ENCODE measurements at places on chromosomes 3 and 15.
A peak's percentile ranks its signal among the peaks of the same experiment; 100 is the strongest.

DNA sequence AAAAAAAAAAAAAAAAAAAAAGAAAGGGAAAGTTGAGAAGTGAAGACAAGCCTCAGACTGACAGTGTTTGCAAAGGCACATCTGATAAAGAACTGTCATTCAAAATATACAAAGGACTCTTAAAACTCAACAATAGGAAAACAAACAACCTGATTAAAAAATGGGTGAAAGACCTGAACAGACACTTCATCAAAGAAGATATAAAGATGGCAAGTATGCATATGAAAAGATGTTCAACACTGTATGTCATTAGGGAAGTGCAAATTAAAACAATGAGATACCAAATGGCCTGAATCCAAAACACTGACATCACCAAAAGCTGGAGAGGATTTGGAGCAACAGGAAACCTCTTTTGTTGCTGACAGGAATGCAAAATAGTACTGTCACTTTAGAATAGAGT is 48.6 kb downstream of the MCCC1 start:
- H3K36me3 ChIP-seq: peaks cover 12% of the 10 kb centered on the region
- H3K4me1 ChIP-seq: no peaks in the 10 kb centered on the region
- no peak overlapping the region for H3K4me3 ChIP-seq
- no peaks in the 10 kb centered on the region for H3K27me3 ChIP-seq

DNA sequence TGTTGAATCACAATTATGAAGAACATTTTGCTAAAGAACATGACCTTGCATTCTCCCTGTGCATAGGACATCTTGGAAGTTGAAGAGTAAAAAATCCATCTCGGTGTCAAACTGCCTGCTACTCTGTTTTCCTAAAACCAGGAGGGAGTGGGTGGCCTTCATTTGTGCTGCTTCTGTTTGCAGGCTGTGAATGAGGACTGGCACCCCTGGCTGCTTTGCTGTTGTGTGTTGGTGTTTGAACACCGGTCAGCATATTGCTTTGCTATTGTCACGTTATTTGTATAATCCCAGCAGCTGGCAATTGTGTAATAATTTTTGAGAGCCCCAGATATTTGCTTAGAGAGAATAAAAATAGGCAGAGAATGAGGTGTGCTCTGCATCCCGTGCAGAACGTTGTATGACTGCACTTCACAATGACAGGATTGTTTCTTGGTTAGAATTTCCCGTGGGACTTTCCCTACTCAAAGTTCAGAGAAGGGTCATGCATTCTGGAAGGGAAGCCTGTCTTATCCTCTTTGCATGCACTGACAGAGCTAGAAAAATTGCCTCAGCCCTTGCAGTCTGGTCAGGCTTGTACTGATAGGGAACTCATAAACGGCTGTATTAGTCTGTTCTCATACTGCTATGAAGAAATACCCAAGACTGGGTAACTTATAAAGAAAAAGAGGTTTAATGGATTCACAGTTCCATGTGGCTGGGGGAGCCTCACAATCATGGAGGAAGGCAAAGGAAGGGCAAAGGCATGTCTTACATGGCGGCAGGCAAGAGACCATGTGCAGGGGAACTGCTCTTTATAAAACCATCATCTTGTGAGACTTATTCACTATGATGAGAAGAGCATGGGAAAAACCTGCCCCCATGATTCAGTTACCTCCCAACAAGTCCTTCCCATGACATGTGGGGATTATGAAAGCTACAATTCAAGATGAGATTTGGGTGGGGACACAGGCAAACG is 16.3 kb downstream of the SV2B start:
- no peak overlapping the region for H3K4me3 ChIP-seq
- H3K27ac ChIP-seq: no peak overlapping the region
- H3K4me1 ChIP-seq: no peaks in the 10 kb centered on the region
- peak; percentile 22 for DNase-seq
- H3K36me3 ChIP-seq: no peaks in the 10 kb centered on the region
- peaks cover 7% of the 10 kb centered on the region for H3K27me3 ChIP-seq

DNA sequence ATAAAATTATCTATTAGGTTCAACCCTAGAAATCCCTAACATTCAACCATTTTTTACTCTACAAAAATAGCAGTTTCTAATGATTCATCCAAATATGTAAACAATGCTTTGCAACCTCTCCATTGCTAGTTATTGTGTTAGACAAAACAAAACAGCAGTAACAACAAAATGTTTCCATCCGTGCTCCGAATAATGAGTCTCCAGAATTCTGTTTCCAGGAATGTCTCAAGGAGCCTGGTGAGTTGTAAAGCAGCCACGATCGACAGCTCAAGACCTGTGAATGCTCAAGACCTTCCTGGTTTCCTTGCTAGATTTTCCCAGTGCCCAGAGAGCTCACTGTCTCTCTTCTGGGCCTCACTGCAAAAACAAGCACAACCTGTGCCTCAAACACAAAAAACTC is 49.9 kb downstream of the CHRD start:
- H3K27ac ChIP-seq: no peak overlapping the region
- no peak for DNase-seq
- H3K27me3 ChIP-seq: no peaks in the 10 kb centered on the region
- H3K36me3 ChIP-seq: no peaks in the 10 kb centered on the region

DNA sequence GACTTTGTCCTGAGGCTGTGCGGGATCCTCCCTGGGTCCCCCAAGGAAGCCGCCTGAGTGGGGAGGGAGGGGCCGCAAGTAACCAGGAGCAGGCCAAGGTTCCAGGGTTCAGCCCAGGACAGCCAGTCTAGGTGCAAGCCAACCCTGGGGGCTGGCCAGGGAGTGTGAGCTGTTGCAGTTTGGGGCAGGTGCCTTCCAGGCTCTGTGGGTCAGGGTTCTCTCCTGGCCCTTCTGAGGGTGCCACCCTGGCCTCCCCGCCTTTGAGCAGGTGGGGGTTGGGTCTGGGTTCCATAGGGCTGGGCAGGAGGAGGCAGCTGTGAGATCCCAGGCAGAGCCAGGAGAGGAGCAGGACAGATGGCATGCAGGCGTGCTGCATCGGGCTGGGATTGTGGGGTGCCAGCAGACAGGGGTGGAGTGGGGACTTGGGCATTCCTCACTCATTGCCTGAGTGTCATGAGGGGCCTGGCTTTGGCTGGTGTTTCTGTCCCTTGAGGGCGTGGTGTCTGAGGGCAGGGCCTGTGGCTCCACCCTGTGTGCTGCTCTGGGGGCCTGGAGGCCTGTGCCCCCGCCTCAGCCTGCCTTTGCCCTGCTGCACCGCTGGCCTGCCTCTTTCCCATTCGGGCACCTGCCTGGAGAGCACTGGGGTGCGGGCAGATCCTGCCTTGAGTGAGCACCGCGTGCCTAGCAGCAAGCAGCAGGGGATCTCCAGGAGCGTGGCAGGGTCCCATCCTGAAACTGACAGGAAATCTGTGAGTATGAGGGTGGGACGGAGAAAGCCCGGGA is 18.4 kb downstream of the KLF13 start:
- no peak overlapping the region for H3K27ac ChIP-seq
- H3K4me1 ChIP-seq: peaks cover 23% of the 10 kb centered on the region
- H3K27me3 ChIP-seq: no peaks in the 10 kb centered on the region
- no peak for DNase-seq
- no peak overlapping the region for H3K4me3 ChIP-seq
- H3K36me3 ChIP-seq: no peaks in the 10 kb centered on the region

DNA sequence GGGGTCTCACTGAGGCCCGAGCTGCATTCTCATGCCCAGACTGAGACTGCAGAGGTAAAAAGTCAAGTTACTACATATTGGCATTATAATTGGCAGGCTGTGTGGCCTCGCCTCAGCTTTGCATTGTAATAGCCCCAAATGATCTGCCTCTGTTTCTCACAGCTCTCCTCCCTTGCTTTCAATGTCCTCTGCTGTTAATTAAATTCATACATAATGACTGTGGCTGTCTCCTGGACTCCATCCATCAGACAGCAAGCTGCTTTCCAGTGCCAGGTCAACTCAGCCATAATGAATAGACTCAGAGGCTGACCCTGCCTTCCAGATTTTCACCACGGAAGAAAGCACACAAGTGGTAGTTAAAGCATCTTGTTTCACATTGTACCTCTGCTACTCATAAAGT is 7.6 kb upstream of the RTP4 start:
- no peak for DNase-seq
- no peak overlapping the region for H3K4me3 ChIP-seq
- H3K4me1 ChIP-seq: no peaks in the 10 kb centered on the region
- no peaks in the 10 kb centered on the region for H3K27me3 ChIP-seq
- no peaks in the 10 kb centered on the region for H3K36me3 ChIP-seq

DNA sequence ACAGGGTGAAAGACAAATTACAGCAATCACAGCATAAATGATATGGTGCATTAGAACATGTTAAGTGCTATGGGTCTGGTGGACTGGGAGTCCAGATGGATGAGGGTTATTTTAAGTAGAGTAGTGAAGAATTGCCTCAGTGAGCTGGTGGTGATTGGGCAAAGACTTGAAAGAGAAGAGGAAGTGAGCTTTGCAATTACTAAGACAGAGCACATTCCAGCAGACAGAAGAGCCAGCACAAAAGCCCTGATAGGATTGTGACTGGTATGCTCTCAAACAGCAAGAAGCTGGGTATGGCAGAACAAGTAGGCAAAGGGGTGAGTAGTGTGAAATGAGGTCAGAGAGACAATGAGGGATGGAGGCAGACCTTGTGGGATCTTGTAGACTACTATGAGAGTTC is 2.1 kb upstream of the ACKR4 start:
- no peak overlapping the region for H3K4me3 ChIP-seq
- H3K4me1 ChIP-seq: no peaks in the 10 kb centered on the region

DNA sequence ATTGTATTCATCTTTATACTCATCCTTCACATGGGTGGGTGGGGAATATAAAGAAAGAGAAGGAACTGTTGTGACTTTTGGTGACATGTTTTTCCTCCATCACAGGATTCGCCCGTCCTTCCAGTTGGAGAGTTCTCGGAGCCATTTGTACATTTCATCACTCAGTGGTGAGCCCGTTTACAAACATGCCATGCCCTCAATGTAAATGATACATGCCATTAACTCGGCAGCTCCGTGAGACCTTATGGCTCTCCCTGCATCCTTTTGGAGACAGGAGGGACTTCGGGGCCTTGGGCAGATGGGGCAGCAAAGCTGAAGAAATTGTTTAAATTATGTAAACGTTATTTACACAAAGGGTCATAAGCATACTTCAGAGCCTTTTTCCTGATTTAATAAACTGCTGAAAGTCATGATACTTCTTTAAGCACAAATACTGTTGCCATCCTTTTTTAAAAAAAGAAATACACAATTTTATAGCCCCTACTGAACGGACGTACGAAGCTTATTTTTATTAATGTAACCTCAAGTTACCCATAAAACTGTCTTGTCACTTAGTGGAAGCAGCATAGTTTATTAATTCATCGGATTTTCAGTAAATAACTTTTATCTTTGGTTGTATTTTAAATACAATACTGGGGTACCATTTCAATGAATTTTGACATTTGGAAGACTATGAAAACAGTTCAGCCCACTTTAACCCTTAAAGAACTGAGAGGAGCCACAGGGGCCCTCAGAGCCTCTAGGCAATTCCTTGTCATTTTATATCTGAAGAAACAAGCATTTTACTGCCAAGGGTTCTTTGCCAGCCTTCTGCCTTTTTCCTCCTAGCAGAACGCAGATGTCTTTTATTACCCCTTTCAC is 55.6 kb upstream of the SKOR1 start:
- H3K4me3 ChIP-seq: no peak overlapping the region
- no peaks in the 10 kb centered on the region for H3K36me3 ChIP-seq
- DNase-seq: no peak
- H3K27ac ChIP-seq: no peak overlapping the region

- H3K4me3 ChIP-seq: no peak overlapping the region
- no peak overlapping the region for H3K27ac ChIP-seq
- no peaks in the 10 kb centered on the region for H3K27me3 ChIP-seq
- no peak for DNase-seq
- peaks cover 15% of the 10 kb centered on the region for H3K4me1 ChIP-seq
- no peaks in the 10 kb centered on the region for H3K36me3 ChIP-seq
These were observed 904.6 kb downstream of the EPHA3 start for GRCh38 chr3:90011996-90012395.

GRCh38 chr15:85379403-85380131 is 836 bp upstream of the AKAP13 start:
- DNase-seq: peak; percentile 52
- peak overlapping the region; percentile 6 for H3K27ac ChIP-seq
- peaks cover 15% of the 10 kb centered on the region for H3K4me1 ChIP-seq
- H3K4me3 ChIP-seq: peak overlapping the region; percentile 100
- no peaks in the 10 kb centered on the region for H3K27me3 ChIP-seq
